ENCODE measurements at places on chromosomes 7 and 10.

GRCh38 chr10:97361537-97361901 is 27.0 kb upstream of the FRAT2 start:
- DNase-seq: no peak

DNA sequence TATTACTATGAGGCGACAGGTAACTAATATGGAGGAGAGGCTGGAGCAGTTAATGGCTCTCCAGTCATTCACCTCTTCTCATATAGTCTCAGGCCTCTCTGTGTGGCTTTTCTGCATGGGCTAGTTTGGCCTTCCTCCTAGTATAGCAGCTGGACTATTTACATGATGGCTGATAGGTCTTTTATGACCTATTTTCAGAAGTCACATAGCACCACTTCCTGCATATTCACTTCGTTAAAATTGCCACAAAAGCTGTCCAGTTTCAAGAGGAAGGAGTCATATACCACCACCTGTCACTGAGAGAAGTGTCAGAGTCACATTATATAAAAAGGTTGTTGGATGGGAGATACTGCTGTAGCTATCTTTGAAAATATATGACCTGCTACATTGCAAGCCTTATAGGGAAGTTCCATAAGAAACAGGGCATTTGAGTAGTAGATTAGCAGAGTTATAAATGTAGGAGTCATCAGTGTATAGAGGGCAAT is 8.0 kb upstream of the DMTF1 start:
- no peak for DNase-seq

- DNase-seq: no peak
Observed at GRCh38 chr7:104816537-104816936, 197.5 kb upstream of the KMT2E start.

- DNase-seq: no peak
Observed at GRCh38 chr10:8396675-8397074, 342.2 kb downstream of the GATA3 start.

DNA sequence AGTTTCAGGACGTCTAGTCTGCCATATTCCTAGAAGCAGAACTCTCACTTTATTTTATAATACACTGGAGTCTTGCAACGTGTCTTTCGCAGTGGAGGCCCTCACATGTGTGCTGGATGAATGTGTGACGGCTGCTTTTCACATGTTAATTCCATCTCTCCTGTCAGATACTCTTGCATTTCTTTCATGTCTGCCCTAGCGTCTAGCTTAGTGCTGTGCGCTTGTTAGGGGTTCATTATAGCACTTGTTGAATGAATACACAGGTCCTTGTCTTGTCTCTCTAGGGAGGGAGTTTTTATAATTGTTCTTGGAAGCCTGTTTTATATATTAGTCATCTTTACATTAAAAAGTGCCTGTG is 94.4 kb downstream of the MAP3K8 start:
- DNase-seq: no peak

- no peak for DNase-seq
Observed at GRCh38 chr7:159158888-159159405, 14.3 kb upstream of the VIPR2 start.

- DNase-seq: no peak
Observed at GRCh38 chr7:151053096-151053495, 4.6 kb downstream of the CDK5 start.

- DNase-seq: no peak
Observed at GRCh38 chr10:15860692-15861201, 440 bp upstream of the MINDY3 start.

DNA sequence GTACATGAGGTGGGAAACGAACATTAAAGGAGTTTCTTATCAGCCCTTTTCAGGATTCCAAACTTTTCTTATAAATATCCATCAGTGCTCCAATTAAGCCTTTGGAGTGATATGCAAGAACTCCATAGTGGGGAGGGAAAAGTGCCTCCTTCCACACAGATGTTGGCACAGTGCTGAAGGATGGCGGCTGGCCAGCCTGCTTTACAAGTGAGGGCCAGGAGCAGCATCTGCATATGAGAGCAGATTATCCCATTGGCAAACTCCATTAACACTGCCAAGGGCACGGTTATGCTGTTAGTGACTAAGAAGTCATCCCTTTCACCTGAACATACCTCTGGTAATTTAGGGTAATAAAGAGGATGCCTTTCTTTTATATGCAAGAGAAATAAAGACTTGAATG is 543.1 kb downstream of the CNTNAP2 start:
- no peak for DNase-seq

Data from smooth muscle cell of the brain vasculature (primary cell).